ENCODE measurements at places on chromosomes 6 and 20. TPM values are rescaled to one million over a fixed set of nuclear protein-coding genes. Genes with fewer than 3 reads are reported as not detected.

CD40 gene
- 13.5 TPM for total RNA-seq

OR2B6 gene
- not detected for total RNA-seq

CRIP3 gene
- not detected for total RNA-seq

LST1 gene
- not detected for total RNA-seq

SPEF1 gene
- not detected for total RNA-seq

CRISP3 gene
- total RNA-seq, result not detected

SLC17A2 gene
- not detected for total RNA-seq

PGC gene
- not detected for total RNA-seq

DEFB129 gene
- total RNA-seq, result not detected

TMEM244 gene
- total RNA-seq, result not detected

RNF5 gene
- 29.6 TPM for total RNA-seq

MAVS gene
- 32.8 TPM for total RNA-seq

LY6G5C gene
- total RNA-seq, result 0.34 TPM

MEP1A gene
- total RNA-seq, result not detected

LAMA5 gene
- 40.0 TPM for total RNA-seq

ENPP4 gene
- total RNA-seq, result 0.59 TPM

SIRPG gene
- total RNA-seq, result not detected

GPR6 gene
- total RNA-seq, result not detected

POPDC3 gene
- total RNA-seq, result 7.3 TPM

OOEP gene
- total RNA-seq, result not detected

SLC25A27 gene
- 1.7 TPM for total RNA-seq

MAN1A1 gene
- 114 TPM for total RNA-seq

SUN5 gene
- total RNA-seq, result not detected

CCDC167 gene
- total RNA-seq, result 53.1 TPM
